ENCODE measurements at places on chromosomes 5 and 9.

GRCh38 chr9:132141344-132141947 is 20.4 kb upstream of the NTNG2 start:
- DNase-seq, result no peak

DNA sequence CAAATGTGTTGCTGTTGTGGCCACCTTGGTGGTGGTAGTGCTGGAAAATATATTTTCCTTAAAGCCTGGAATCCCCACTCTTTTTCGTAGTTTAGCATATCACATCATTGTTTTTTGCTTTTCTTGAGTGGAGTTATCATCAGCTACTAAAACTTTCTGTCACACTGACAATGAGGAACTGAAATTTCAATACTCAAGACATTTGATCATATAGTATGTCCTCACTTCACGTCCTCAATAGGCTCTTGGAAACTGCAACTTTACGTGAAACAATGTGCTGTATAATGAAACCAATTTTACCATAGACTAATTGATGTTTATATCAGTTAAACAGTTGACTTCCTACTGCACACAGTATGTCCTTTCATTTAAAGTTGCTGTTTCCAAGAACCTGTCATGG is 265.8 kb downstream of the ADGRV1 start:
- no peak for DNase-seq

DNA sequence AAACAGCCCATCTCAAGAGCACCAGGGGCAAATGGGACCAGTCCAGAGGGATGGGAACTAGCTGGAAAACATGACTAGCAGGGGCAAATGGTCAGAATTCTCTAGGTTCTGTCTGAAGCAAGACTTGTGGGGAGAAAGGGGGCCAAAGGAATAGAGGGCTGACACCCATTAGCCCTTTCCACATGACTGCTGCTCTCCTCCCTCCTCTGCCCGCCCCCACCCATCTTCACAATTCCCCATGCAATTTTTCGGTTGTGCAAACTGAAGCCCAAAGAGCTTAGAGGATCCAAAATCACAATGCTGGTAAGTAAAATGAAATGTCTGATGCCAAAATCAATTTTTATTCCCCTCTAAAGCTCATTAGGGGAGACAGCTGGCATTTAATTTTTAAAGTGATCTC is 207.1 kb downstream of the DCP2 start:
- no peak for DNase-seq

DNA sequence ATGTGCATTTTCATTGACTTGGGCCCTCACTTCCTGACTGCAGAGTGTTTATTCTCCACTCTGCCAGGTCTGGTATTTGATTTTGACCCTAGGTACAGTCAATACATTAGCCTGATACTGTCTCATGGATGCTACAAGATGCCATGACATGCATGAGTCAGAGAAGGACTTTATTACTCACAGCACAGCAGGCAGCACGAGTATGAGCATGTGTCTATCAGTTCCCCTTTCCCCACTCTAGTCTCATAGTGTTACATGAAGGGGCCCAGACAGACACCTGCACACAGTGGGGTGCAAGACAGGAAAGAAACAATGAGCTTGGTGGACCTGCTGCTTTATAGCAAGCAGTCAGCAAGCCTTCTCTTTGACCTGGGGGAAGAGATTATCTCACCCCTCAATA is 19.6 kb downstream of the ITGA2 start:
- DNase-seq, result no peak

- DNase-seq, result no peak
These were observed at the start of gene GPR21 for GRCh38 chr9:123033352-123033751. Gene GPR21, plus strand, starts transcription at chr9:123033667. Its CDS starts 900 bp downstream, at chr9:123034567.

DNA sequence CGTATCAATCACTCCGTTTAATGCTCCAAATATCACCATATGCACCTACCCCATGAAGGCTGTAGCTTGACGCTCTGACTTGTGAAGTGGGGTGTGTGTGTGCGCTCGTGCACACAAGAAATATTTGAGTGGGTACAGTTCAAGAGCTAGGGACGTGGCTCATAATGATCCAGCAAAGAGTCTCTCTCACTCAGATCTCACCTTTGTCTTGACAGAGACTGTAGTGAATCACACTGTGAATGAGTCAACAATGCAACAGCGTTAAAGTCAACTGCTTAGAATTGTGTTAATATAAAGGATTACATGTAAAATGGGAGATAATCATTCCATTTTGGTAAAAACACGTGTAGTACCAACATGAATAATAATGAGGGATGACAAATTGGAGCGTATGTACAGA is 119.4 kb downstream of the MED27 start:
- DNase-seq, result no peak

- DNase-seq, result no peak
These were observed 17.2 kb downstream of the PITX1 start for GRCh38 chr5:135016861-135017290.

DNA sequence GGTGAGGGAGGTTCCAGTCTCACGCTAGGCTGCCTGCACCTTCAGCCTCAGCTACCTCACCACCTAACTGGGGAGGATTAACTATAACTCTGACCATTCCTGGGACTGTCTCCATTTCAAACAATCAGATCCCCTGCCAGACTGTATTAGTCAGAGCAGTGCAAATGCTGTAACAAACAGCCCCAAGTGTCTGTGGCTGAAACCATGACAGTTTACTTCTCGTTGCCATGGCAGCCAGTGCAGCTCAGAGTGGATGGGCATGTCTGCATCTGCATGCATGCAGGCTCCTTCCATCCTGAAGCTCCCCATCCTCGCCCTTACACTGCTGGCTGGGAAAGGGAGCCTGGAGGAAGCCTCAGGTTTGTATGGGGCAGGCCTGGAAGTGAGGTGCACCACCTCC is 86.7 kb downstream of the KCNIP1 start:
- DNase-seq, result no peak

DNA sequence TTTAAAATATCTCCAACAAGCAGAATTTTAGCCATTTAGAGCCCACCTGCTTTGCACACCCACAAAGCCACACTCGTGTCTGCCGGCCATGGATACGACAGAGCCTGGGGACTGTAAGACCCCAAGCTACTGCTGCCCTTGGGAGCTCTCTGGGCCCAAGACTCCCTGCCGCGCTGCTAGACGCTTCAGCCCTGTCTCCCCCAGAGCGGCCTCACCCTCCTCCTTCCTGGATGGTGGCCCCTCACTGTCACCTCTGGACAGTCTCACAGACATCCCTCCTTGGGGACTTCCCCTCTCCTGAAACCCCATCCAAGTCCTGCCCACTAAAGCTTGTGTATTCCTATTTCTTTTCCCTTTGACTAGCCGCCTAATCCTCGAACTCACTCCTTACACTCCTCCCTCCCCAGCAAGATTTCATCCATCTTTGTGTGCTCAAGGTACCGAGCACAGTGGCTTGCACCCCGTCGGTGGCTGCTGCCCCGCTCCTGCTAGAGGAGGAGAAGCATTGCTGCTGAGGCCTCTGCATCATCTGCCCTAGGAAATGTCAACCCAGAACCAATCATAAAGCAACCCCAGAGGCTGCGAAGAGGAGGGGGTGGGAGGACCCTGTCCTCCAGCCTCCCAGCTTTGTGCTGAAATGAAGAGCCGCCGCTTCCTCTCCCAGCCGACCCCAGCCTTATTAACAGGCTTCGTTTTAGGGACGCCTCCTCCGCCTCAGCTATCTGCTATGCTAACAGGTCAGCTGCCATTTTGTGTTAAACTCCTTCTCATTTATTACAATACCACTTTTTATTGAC is 71.2 kb downstream of the CFAP77 start:
- no peak for DNase-seq

DNA sequence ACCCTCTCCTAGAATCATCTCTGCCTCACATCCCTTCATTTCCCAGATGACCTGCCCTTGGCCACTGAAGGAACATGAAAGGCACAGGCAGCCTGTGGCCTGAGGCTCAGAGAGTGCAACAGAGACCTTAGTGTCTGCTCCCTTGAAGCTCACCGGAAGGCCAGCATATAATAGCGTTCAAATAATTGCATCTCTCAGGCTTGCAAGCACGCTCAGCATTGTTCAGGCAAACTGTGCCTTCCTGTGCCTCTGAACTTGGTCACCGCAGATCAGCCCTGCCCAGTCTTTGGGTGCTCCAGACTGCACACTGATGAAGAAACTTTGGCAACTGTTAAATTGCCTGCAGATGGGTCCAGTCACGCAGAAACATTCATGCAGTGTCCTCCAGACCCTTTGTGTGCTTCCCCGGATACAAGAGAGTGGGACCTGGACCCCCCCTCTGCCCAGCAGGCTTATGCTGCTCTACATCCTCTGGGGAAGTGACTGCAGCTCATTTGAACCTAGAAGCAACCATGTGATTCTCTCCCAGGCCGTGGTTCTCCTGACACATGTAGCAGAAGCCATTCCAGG is 216.0 kb upstream of the ANKRD55 start:
- DNase-seq, result no peak

DNA sequence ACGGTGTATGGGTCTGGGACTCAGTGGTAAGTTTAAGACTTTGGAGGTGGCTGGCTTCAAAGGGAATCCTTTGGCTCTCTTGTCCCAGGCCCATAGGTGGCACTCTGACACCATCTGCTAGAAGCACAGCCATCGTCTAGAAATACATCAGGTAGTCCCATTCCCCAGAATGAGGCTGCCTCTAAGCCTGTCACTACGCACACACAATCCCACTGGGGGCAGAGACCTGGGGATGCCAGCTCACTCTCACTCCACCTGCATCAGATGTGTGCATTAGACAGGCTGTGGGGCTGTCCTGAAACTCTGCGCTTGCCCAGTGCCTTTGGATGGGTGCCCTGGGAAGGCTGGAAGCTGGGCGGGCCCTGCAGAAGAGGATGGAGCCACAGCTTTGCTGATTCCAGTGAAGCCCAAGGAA is 127.5 kb upstream of the PANK3 start:
- DNase-seq, result no peak

GRCh38 chr5:140239939-140240700 is 62.8 kb downstream of the PFDN1 start:
- DNase-seq, result peak; percentile 26

DNA sequence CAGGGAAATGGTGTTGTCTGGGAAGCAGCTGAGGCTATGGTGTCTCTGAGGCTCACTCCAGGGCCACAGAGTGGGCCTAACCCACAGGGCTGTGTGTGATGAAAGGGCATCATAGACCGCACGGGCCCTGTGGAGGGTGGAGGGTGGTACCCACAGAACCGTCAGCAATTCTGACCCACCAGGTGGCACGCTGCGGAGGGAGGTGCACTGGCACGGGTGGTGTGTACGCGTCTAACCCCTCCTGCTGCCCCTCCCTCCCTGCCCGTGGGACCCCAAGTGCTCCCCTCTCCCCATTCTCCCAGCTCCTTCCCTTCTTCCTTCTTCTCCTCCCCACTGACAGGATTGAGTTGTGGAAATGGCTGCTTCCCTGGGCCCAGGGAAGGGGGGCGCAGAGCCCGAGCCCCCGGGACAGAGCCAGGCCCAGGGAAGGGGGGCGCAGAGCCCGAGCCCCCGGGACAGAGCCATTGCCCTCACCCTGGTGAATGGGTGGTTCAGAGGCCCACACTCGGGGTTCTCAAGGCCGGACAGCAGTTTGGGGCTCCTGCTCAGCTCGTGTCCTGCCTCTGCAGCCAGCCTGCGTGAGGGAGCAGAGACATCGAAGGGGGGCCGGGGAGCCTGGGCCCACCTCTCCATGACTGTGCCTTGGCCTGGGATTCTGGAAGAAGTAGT is 6.8 kb downstream of the LCN10 start:
- DNase-seq, result no peak

DNA sequence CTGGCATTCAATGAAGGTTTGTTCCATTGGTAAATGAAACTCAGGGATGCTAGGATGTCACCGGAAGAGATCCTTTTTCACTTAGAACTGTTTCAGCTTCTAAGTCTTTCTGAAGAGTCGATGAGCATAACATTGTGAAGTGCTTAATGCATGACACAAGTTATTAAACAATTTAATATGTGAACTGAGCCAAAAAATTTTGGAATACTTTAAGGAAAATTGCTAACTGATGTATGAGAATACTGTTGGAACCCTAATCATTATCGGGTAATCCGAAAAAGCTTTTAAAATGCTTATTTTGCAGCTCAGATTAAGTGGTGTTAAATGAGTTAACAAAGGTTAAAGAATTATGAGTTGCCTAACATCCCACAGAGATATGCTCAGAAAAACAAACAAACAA is 34.9 kb downstream of the DMRT2 start:
- no peak for DNase-seq

- no peak for DNase-seq
These were observed 9.2 kb upstream of the SHOC1 start for GRCh38 chr9:111803924-111804323.

DNA sequence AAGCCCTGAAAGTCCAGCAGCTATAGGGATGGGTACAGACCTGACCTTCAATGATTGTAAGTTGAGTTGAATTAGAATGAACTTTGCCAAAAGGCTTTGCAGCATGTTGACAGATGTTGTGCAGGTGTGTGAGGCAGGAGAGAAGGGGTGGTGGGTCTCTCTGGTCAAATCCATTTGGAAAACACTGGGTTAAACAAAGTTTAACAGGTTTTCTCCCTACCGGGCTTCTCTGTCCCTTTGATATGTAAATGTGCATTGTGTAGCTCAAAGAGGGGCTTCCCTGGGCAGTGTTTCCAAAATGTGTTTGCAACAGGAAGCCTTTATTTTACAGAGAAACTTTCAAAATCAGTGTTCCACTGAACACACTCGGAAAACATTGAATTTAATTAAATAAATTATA is 72.1 kb upstream of the BRINP1 start:
- no peak for DNase-seq

GRCh38 chr9:85278769-85279168 is 463.0 kb downstream of the AGTPBP1 start:
- DNase-seq, result no peak

DNA sequence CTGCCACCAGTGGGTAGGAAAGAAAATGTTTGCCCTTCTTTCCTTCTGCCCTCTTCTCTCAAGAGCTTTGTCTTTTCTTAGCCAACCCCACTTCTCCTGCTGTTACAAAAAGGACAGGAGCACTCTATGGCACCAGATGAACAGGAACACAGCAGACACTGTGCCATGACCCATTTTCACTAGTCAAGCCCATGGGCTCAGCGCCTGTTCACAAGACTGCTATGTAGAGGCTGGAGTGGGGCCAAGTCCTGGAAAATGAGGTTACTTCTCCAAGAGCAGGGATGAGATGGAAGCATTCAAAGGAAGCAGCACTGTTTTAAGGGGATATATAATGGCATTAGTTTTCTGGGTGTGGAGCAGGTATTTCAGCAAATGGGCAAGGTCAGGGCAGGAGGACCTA is 46.8 kb upstream of the GRAMD2B start:
- no peak for DNase-seq

- no peak for DNase-seq
These were observed 321.5 kb downstream of the NFIB start for GRCh38 chr9:13992138-13993088.

DNA sequence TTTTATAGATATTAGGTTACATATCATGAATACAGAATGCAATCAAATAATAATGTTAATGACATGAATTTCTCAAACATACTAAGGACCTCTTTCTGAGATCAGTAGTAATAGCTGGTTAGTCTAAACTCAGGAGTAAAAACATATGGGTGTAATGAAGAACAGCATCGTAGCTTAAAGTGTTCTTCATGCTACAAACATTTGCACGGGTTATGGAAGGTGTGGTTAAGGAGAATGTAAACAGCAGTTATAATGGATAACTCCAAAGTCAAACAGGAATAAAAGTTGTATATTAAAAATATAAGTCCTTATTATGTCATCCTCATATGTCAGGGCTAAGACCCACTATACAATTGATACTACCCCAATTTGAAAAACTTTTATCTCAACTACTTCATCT is 112.5 kb downstream of the RICTOR start:
- DNase-seq, result no peak

GRCh38 chr5:165714598-165714997 is 2209.2 kb downstream of the MAT2B start:
- DNase-seq, result no peak
